ENCODE measurements at places on chromosomes 13 and 19.

DNA sequence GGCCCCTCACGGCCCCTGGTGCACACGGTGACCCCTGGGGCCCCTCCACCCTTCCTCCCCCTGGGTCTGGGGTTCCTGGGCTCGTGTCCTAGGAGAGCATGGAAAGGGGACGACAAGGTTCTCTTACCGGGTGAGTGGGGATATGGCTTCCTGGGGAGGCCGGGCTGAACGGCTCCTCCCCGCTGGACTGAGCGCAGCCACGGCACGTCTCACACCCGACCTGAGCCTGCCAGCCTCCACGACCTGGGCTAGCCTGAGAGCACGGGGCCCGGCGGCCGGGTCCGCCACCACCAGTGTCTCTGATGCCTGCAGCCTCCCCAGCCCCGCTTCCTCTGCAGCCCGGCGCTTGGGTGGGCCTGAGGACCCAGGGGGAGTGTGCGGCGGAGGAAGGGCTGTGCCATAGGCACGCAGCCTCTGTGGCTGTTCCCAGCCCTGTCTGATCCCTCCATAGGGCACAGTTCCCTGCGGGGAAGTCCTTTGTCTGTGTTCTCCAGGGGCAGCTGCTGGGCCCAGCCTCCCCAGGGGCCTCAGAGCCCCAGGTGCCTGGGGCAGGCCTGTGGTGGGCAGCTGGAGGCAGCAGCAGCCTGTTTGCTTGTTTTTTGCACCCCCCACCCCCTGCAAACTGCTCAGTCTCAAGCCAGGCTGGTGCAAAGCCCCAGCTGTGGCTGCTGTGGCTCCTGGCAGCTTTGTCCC, 15.0 kb downstream of the PLIN4 start:
- no peak for DNase-seq

DNA sequence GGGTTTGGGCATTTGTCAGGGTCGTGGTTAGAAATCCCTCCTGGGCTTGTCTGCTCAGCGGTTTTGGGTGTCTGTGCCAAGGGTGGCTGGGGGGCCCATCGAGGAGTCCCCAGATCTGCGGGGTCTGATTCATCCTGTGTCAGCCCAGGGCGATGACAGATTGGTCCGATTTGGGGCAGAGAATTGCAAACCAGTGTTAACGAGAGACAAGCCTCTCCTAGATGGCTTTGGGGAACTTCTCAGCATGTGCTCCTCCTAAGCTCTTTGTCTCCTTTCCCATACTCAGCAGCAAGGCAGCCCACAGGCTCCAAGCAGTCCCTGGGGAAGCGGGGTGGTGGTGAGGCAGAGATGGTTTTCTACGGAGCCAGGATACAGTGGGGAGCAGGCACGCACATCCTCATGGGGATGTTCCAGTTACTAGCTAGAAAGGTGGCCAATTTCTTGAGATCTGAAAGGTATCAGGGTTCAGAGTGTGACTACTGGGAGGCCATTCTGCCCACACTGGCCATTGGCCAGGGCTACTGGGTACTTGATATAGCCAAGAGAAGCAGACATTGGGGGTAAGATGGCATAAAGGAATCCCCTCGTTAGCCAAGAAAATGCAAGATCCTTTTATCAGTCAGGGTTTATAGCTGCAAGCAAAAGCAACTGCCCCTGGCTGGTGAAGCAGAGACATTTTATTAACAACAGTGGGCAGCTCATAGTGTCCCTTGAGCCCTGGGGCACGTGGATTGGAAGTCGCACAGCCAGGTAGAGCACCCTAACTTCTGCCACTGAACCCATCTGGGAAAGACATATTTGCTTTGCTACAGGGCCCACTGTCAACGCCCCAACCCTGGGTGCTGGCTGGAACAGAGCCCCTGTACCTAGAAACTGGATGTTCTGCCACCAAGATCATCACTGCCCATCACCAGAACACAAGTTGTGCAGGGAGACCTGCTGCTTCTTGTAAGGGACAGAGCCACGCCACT, 63.6 kb downstream of the RGCC start:
- DNase-seq, result peak; percentile 31

GRCh38 chr19:47145639-47146486, 15.2 kb downstream of the SAE1 start:
- DNase-seq, result no peak

DNA sequence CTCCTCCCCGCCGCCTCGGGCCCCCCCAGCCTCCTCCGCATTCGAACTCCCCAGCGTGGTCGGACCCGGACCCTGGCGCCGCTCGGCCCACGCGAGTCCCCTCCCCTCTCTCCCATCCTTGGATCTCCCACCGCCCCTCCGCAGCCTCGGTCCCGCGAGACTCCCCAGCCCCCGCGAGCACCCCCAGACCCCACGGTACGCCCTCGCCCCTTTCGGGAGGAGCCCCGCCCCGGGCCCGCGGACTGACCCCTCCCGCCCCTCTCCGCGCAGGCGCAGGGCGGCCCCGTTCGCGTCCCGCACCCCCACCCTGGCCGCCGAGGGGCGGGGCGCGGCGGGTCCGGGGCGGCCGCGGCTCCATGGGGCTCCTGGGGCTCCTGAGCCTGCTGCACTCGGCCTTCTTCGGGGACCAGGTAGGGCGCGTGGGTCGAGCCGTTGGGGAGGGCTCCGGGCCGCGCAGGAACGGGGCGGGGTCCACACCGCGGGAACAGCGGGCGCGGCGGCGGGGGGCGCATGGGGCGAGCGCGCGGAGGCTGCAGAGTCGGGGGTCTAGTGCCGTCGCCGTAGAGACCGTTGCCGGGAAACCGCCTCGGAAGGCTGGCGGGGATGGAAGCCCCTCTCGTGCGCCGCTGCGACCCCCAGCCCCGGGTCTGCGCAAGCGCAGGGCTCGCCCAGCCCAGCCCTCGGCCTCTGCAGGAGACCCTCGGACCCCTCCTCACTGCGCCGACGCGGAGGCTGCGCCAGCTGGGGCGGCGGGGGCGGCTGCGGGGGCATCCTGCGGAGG, 3.8 kb upstream of the APC2 start:
- peak; percentile 32 for DNase-seq

GRCh38 chr19:13526552-13526951, 20.3 kb upstream of the CACNA1A start:
- peak; percentile 10 for DNase-seq
